ENCODE measurements at places on chromosomes 1 and 21.

DNA sequence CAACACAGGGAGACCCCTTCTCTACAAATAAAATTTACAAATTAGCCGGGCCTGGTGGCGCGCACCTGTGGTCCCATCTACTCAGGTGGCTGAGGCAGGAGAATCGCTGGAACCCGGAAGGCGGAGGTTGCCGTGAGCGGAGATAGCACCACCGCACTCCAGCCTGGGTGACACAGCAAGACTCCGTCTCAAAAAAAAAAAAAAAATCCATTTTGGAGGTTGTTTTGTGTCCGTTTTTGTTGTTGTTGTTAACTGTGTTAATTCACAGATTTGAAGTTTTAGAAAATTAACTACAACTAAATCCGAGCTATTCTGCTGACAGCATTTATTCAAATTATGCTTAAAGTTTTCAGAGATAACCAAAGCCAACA, 618 bp downstream of the CLCC1 start:
- DNase-seq: peak; percentile 26

- DNase-seq: no peak
These were observed 31.3 kb upstream of the CLCA4 start for GRCh38 chr1:86515597-86515996.

- DNase-seq: no peak
These were observed 71.2 kb upstream of the ZC3H12A start for GRCh38 chr1:37403166-37403565.

- DNase-seq: no peak
These were observed 197.5 kb downstream of the ATG4C start for GRCh38 chr1:62981434-62981833.

DNA sequence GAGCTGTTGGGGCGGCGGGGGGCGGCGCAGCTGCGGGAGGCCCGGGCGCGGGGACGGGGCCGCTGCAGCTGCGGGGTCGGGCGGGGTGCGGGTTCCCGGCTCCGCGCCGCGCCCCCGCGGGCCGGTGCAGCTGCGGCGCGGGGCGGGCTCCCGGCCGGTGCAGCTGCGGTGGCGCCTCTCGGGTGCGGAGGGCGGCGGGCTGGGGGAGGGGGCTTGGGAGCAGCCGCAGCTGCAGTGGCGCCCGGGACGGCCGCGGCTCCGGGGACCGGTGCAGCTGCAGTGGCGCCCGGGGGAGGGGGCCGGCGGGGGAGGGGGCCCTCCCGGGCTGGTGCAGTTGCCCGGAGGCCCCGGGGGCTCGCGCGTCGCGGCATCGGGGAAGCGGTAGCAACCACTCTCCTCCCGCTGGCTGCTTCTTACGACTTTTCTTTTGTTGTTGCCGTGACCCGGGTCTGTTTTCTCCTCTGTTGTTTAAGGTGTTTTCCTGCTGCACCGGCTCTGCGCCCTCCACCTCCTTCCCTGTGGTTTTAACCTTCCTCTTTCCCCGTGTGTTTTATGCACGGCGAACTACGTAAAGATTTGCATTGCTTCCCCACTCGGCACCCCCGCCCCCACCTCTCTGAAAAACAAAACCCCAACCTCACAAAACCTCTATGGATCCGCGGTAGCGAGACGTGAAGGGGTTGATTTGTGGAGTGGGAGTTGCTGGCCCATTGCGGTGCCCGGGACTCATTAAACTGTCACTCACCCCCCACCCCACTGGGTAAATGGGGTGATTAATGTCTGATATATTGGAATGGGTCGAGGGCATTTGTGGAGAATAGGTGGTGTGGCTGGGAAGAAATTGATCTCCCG, 1.7 kb upstream of the ZBTB18 start:
- peak; percentile 44 for DNase-seq

GRCh38 chr1:228259951-228260350, 52.1 kb downstream of the OBSCN start:
- DNase-seq: no peak

DNA sequence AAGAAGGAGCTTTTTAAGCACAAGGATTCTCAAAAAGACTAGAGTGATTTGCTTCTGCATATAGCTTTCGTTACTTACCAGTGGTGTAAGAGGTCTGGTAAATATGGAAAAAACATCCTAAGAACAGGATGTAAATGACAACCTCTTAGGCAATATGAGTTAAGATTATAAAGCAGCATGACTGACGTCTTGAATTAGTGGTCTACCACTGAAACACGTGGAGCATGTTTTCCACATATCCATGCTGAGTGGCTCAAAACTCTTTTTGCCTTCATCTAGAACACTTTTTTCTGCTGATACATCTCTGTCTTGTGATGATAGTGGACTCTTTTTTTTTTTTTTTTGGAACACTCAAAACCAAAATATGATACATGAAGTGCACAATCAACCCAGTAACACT, 44.6 kb downstream of the RCAN1 start:
- DNase-seq: no peak

- no peak for DNase-seq
These were observed 612 bp downstream of the PSMA5 start for GRCh38 chr1:109425391-109426280.

DNA sequence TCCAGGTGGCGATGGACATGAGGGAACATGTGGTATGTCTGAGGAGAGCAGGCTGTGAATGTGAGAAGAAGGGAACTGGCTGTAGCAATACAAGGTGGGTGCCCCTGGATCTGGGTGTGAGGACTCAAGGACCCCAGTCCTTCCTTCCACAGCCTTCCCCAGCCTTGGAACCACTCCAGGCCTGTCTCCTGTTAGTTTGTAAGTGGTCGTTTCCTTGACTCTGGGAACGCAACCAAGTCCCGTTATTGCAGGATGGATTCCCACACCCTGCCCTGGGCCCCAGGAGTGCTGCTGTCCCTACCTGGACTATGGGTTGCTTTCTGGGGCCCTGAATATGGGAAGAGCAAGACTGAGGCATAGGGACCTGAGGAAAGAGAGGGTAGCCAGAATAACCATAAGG, 47.2 kb upstream of the VANGL1 start:
- DNase-seq: no peak

DNA sequence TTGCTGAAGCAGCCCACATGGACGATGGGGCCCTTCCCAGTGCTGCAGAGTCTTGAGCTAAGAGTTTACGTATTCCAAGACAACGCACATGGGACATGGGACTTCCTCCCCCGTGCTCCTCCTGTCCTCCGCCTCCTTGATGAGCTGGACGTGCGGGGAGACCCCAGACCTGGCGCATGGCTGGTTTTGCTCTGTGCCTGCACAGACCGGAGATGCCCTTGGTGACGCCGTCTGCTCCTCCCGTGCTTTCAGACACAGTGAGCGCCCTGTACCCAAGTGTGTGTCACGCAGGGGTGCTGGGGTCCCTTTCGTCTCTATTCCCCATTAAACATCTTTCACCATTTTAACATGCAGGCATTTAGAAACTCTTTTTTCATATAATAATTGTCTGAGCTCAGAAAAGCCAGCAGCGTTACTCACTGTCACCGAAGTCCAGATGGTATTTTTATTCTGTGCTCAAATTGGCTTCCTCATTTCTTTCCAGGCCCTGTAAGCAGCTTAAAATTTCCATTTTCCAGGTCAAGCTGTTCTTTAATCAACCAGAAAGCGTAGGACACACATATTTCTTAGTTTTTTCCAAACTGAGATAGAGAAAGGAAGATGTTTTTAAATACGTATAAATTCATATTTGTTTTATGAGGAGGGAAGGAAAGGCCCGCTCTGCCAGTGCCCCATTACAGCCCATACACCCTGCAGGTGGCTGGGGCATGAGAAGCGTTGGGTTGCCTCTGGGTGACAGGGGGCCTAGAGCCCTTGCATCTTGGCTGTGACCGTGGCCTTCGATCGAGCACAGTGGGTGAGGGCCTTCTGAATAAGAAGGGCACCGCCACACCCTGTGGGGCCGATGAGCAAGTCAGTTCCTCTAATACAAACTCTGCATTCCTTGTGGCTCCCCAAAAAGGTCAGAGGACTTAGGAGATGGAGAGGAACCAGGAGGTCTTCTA, 17.9 kb upstream of the ZBTB21 start:
- no peak for DNase-seq

GRCh38 chr1:162420120-162420519, 8.2 kb upstream of the SH2D1B start:
- no peak for DNase-seq

DNA sequence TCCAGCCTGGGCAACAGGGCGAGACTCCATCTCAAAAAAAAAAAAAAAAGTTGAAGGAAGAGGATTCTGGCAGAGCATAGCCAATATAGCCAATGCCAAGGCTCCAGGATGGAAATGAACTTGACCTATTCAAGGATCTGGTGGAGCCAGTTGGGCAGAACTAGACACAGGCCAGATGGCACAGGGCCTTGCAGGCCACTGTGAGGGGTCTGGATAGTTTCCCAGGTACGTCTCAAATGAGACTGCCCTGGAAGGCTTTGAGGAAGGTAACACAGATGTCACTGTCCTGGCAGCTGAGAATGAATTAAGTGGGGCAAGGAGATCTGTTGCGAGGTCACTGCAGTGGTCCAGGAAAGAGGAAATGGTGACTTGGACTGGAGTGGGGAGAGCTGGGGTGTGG, 12.0 kb upstream of the ARHGEF19 start:
- DNase-seq: no peak

DNA sequence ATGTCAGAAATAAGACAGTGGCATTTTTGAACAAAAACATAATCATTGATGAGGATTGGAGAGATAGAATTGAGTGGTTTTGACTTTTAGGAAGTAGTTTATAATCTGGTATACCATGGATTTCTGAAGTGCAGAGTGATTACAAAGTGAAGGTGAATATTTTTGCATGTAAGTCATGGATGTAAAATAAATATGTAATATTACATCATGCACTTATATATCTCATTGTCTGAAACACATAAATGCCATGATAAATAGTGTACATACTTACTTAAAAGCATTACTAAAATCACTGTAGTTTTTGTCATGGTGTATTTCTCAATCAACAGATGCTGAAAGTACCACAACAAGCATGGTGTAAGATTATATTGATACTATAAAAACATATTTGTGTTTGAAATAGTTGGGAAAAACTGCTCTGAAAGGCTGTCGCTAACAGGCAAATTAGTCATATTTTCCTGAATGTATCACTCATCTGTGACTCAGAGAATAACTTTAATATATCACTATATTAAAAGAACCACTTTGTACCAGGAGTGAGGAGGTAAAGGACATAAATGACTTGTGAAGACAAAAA, 24.8 kb upstream of the RGS18 start:
- no peak for DNase-seq

GRCh38 chr1:168407832-168408538, 127.3 kb downstream of the TBX19 start:
- DNase-seq: no peak

GRCh38 chr1:93207211-93207610, 26.7 kb downstream of the CCDC18 start:
- DNase-seq: no peak

DNA sequence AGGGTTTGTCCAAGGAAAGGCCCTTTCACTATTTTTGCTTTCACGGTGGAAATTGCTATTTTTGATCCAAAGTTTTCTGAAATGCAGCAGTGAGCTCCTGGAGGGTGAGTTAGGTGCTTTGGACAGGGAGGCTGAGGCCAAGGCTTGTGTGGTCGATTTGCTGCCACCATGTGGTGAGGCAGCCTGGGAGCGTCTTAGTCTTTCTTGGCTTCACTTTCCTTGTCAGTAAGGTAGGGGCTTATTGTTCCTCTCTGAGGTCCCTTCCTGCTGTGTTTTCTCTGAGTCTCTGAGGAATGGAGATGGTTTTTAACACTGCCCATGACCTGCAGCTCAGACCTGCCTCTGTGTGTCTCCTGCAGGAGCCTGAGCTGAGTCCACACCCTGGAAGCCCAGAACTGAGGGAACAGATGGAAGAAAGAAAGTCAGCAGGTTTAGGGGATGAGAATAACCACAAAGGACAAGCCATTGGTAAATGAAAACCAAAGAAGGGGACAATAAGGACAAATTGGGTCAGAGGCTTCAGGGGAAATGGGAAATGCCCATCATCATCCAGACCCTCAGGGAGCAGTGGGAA, 20.1 kb upstream of the S100A10 start:
- DNase-seq: no peak

- no peak for DNase-seq
These were observed 1.8 kb upstream of the SLC50A1 start for GRCh38 chr1:155133799-155134281.

GRCh38 chr1:82162486-82163420, 362.0 kb downstream of the ADGRL2 start:
- no peak for DNase-seq

GRCh38 chr1:164561007-164561406, 2.0 kb downstream of the PBX1 start:
- DNase-seq: no peak

DNA sequence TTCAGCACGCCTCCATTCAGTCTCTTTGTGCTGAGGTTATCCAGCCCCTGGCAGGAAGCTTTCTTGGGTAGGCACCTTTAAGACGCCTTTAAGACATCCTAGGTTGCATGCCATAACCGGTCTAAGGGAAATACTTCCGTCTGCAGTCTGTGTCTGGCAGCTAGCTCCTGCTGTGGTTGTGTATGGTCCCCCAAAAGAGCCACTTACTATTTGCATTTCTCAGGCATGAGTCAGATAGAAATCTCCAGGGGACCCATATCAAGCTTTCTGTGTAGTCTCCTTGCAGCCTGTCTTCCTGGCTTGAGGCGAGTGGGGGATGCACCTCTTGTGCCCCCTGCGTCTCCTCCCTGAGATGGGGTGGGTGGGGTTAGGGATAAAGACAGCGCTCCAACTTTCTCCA, 10.0 kb upstream of the RYR2 start:
- no peak for DNase-seq

DNA sequence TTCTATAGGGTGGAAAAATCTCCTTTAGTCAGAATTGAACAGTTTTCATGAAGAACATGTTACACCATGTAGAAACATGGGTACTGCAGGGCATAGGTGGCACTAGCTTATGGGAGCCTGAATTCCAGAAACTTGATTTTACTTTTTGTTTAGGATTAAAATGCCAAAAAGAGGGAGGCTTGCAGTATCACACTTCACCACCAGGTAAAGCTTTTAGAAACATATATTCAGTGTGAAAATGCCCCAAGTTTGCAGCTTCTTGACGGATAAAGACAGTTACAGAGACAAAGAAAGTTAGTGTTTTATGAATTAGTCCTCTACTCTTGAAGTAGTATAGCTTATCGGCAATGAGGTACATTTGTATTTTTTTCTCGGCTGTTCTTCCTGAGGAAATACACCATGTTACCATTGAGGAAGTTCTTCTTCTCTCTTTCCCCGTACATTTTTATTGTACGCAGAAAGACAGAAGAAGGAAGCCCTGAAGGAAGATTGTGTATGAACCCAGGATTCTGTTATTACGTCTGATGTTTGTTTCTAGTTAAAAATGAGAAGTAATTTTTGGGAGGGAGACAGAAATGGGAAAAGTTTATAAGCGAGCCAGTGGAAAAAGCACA, 66.1 kb downstream of the PBX1 start:
- no peak for DNase-seq

GRCh38 chr1:202349206-202349928, 868 bp downstream of the PPP1R12B start:
- DNase-seq: no peak

GRCh38 chr1:86774305-86775295, 70.2 kb downstream of the SH3GLB1 start:
- no peak for DNase-seq

GRCh38 chr21:32335601-32336575, 37.2 kb downstream of the MRAP start:
- no peak for DNase-seq

GRCh38 chr1:67890857-67891256, 57.6 kb upstream of the GNG12 start:
- DNase-seq: no peak
